ENCODE measurements at places on chromosomes 3 and 15. TPM values are rescaled to one million over a fixed set of nuclear protein-coding genes. Genes with fewer than 3 reads are reported as not detected.
A peak's percentile ranks its signal among the peaks of the same experiment; 100 is the strongest.

DNA sequence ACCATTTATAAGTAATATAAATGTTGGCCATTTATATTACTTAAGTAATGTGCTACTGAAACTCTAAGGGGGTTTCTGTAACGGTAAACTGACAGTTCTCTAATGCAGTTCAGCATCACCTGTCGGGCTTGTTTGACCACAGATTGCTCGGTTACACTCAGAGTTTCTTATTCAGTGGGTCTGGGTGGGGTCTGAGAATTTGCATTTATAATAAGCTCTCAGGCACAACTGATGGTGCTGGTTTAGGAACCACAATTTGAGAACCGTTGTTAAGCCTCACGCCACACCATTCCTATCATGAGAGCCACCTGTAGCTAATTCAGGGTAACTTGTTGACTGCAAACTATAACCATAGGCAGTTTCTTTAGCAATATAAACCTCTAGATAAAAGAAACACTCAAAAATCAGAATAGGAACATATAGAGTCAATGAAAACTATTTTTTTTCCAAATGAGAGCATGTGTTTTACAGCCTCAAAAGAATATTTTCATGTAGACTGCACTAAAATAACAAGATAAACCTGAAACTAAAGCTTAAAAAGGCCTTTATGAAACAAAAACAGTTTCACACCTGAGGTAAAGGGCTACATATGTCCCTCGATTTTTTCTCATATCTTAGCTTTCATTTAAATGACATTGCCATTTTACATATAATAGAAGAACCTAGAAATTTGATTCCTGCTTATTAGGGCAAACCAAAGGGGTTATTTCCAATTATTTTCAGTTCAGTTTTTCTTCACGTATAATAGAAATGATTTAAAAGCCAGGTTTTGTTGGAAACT, 604.8 kb downstream of the UNC13C start:
- DNase-seq, result no peak

DNA sequence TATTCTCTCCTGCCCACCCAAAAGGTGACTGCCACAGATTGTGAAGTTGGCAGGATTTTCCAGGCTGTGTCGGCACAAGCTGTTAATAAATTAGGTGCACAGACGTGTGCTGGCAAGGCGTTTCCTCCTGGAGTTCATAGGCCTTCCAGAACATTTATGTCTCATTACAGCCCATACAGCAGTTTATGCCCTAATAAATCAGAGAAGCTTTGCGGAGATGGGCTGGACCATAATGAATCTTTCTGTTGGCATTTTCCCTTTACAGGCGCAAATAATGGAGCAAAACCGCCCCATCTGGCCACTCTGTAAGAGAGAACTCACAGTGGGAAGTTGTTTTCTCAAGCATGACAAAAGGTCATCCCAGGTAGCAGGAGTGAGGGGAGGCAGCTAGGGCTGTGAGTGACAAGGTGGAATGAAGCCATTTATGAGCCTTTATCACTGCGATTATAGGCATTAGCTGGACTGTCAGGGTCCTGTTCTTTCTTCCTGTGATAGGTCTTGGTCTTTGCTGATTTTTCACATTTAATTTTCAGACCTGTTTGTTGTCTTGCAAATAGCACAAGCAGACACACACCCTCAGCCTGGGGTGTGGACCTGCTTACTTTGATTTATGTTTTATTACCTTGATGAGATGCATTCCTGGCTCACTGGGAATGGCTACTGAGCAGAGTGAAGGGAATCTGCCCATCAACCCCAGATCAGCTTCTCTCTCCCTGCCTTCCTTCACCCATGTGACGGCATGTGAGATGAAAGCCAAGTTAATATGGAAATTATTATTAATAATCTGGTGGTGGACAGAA, 257.5 kb downstream of the LRTM1 start:
- no peak for DNase-seq

DNA sequence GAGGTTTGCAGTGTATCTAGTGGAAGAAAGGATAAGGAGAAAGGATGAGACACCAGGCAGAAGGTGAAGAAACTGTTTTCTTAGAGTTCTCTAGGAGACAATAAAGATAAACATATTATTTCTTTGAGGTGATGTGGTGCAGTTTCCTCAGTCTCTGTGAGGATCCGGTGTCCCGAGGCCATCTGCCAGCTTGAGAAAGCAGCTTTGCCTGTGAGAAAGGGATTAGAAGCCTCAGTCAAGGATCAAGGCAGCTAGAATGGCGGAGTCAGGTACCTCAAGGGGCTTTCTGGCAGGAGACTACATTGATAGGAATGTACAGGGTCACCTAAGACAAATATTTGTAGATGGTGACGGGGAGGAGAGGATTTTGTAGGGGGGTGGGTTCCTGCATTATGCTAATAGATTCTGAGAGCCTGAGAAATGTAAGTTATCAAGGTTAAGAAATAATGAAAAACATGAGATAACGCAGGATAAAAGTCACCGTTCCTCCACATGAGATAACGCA, 103.9 kb upstream of the MB21D2 start:
- no peak for DNase-seq

DNA sequence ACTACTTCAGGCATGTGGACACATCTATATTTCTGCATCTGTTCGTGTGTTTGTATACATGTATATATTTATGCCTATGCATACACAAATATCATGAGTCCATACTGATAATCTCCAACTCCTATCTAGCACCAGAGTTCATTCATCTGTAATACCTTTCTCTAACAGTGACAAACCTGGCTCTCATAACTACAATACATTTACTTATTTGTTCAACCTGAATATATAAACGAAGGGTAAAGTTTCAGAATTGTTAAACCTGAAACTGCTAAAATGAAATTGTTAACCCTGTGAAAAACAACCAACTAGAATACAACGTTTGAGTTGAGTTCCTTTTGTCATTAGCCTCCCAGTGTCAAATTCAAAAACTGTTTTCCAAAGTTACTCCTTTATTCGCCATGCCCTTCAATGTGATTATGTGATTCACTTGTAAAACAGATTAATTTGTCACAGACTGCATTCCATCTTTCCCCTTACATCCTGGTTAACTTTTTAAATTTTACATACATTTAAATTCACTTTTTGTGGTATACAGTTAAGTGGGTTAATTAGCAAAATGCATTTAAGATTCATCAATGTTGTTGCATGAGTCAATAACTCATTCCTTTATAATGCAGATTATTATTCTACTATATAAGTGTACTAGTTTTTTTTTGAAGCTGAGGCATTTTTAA, 58.5 kb downstream of the PIK3R4 start:
- no peak for DNase-seq

GRCh38 chr3:120850381-120851295, 57.4 kb upstream of the STXBP5L start:
- no peak for DNase-seq

- DNase-seq, result peak; percentile 65
Measured at GRCh38 chr15:74134387-74135027, 4.1 kb downstream of the ISLR2 start.

- DNase-seq, result no peak
Measured at GRCh38 chr3:188728371-188728896, 443.3 kb upstream of the TPRG1 start.

- no peak for DNase-seq
Measured at GRCh38 chr3:8213286-8213685, 288.3 kb upstream of the LMCD1 start.

GRCh38 chr3:175184392-175184791, 325.3 kb downstream of the NAALADL2 start:
- DNase-seq, result no peak

- DNase-seq, result no peak
Measured at GRCh38 chr3:101303836-101304235, 16.5 kb downstream of the IMPG2 start.

DNA sequence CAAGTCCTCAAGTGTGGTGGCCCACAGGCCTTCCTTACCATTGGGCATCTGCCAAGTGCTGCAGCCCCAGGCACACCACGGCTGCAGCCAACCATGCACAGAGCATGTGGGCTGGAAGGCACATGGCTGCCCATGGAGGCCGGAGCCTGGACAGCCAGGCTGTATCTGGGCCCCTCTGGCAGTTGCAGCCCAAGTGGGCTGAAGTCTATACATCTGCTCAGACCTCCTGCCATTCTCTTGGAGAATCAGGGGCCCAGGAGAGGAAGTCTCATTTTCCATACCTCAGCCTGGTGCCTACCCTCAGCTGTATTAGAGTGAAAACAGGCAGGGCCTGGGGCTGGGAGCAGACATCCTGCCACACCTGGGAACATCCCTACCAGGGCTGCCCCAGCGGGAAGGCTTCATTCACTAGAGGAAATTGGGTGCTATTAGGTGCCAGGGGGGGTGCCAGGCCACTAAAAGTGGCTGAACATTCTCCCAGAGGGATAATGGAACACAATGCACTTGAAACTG, 48.0 kb upstream of the SLCO2A1 start:
- DNase-seq, result no peak

DNA sequence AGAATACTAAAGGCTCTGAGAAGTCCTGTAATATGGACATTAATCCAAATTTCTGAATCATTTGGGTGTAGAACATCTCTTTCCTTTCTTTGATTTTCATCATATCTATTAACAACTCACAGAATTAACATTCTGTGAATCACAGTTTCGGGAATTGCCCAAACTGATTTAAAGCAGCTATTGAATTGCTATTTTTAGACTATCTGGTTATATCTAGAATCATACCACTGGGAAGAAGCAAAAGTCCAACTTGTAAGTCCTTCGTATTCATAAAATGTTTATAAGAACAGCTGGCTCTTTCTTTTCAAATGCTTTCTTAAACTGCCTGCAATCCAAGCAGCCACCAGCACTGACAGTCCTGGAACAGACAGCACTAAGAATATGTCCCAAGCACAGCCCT, 733.0 kb downstream of the NTRK3 start:
- no peak for DNase-seq

DNA sequence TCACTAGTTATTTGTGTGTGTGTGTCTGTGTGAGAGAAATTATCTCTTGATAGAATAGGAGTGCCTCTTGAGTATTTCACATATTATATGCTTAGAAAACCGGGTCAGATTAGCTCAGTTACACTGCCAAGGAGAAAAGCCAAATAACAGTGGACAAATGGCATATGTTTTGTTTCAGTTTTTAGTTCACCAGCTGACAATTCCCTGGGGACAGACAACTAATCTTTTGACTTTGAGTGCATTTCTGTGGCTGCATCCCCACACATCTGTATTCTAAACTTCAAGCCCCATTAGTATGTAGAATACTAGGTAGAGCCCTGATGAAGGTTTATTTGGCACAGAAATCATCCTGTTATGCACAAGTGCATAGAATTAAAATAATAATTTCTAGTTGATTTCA, 227.7 kb upstream of the CNTN3 start:
- no peak for DNase-seq

- DNase-seq, result no peak
Measured at GRCh38 chr15:68378595-68378994, 53.4 kb downstream of the ITGA11 start.

DNA sequence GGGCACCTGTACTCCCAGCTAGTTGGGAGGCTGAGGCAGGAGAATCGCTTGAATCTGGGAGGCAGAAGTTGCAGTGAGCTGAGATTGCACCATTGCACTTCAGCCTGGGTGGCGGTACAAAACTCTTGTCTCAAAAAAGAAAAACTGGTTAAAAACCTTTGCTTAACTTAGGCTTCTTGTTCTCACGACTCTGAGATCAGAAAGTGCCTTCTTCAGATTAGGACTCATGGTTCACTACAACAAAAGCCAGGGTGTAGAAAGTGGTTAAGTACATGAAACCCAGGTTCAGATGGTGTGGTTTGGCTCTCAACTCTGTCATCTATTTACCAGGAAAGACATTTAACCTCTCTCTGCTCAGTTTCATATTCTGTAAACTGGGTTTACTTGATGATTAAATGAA, 168.4 kb downstream of the TUSC7 start:
- no peak for DNase-seq

DNA sequence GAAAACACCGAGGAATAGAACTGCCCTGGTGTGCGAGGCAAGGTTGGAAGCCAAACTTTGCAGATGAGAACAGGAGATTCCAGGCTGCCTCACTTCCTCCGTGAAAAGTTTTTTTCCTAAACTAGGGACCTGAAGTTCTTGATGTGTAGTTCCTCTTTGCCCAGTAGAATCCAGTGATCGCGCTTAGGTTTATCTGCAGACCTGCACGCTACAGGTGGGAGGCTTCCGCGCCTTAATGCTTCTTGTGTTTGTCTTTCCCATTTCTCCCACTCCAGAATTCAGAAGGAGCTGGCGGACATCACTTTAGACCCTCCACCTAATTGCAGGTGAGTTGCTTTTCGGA, 5.4 kb downstream of the UBE2E1 start:
- DNase-seq, result no peak

GRCh38 chr3:177251755-177252154, 54.5 kb upstream of the TBL1XR1 start:
- no peak for DNase-seq

GRCh38 chr3:24299806-24300626, 194.6 kb downstream of the THRB start:
- no peak for DNase-seq

- DNase-seq, result no peak
Measured at GRCh38 chr15:99096173-99096893, 8.5 kb upstream of the SYNM start.

- DNase-seq, result no peak
Measured at GRCh38 chr3:194592798-194593752, 40.1 kb downstream of the TMEM44 start.

- DNase-seq, result no peak
Measured at GRCh38 chr3:141269961-141270360, 38.3 kb downstream of the PXYLP1 start.

DNA sequence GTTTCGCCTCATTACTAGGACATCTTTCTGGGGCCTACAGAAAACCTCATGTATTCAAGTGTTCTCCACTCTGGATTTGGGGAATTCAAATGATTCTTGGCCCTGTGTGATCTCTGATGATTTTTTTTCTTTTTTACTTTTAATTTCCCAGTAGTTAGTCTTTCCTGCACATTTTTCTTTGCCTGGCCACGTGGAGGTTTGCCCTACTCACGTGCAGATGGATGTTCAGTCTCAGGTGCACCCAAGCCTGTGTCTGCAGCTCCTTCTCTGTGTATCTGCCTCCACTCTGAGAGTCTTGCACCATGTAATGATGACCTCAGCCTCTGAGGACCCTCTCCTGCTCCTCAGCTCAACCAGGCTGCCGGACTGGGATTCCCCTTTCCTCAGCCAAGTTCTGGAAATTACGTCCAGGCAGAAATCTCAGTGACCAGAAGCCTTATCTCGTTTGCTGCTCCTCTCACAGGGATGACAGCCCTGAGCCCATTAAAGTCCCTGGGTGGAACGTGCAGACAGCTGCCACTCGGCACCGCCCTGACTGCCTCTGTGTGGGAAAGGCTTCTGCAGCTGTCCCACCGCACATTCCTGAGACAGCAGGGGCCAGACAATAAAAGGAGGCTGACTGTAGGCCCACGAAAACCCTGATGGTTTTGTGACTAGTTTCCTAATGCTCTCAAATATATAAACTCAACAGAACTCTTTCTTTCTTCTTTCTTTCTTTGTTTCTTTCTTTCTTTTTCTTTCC, 31.4 kb upstream of the GABRB3 start:
- no peak for DNase-seq

The CNTN3 gene
- total RNA-seq, result 5.8 TPM

The CADPS gene
- 6.4 TPM for total RNA-seq

The PRR23B gene
- total RNA-seq, result not detected

The GHSR gene
- total RNA-seq, result not detected

The DNAJA4 gene
- 39.1 TPM for total RNA-seq

The WDR49 gene
- total RNA-seq, result 11.4 TPM

The CYB561D2 gene
- total RNA-seq, result 22.3 TPM

The GPR176 gene
- total RNA-seq, result 3.3 TPM

The CIB1 gene
- total RNA-seq, result 71.0 TPM

The GOLGA8N gene
- 61.9 TPM for total RNA-seq

Measured in Peyer's patch (tissue), 4 donors.